ENCODE measurements at places on chromosomes 16 and 17.
A peak's percentile ranks its signal among the peaks of the same experiment; 100 is the strongest.

- DNase-seq, result no peak
Measured at GRCh38 chr16:83392743-83393142, 415.0 kb upstream of the HSBP1 start.

DNA sequence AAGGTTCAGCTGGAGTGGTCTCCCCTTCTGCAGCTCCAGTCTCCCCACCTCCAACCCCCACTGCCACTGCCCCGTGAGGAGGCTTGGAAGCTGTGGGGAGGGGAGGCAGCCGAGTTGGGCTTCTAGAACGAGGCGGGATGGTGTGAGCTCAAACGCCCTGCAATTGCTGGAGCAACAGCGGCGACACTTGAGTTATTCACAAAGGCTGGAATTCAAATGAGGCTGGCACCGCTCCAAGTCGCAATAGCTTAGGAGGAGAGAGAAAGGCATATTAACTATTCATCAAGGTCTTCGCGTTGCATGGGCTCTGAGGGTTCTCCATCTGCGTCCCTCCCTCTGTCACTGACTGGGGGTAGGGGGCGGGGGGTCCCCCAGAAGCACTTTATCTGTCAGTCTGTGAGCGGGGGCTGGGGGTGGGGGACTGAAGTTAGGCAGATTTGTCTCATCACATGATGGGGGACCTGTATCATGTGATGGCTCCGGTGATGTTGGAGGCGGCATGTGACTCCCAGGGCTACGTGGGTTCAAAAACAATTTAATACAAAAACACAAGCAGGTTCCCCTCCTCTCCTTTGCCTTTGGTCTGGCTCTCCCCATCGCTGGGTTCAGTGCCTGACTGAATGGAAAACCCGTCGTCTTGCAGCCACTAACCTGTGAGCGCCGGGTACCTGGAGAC is 70.5 kb downstream of the RBBP6 start:
- DNase-seq, result no peak

- no peak for DNase-seq
Measured at GRCh38 chr17:50365165-50365564, 7.8 kb downstream of the MRPL27 start.

DNA sequence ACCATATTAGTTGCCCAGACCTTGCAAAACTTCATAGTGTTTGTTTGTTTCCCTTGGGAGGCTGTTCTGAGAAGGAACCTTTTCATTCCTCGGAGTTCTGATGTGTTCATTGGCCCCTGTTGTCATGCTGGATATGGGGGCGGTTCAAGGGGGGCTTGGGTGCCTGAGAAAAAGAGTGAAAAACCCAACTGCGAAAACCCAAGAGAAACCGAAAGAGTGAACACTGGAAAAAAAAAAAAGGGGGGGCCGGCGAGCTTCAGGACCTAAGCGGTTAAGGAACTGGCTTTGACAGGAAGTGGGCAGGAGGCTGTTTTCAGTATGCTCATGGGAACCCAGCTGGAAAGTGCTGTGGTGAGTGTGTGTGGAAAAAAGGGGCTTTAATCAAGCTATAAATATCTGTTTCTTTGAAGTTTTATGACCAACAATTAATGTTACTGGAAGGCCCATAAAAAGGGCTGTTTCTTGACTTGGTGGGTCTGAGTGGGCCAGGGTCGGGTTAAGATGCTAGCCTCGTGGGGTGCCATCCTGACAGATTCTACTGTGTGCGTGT is 510.7 kb downstream of the MAF start:
- peak; percentile 41 for DNase-seq

DNA sequence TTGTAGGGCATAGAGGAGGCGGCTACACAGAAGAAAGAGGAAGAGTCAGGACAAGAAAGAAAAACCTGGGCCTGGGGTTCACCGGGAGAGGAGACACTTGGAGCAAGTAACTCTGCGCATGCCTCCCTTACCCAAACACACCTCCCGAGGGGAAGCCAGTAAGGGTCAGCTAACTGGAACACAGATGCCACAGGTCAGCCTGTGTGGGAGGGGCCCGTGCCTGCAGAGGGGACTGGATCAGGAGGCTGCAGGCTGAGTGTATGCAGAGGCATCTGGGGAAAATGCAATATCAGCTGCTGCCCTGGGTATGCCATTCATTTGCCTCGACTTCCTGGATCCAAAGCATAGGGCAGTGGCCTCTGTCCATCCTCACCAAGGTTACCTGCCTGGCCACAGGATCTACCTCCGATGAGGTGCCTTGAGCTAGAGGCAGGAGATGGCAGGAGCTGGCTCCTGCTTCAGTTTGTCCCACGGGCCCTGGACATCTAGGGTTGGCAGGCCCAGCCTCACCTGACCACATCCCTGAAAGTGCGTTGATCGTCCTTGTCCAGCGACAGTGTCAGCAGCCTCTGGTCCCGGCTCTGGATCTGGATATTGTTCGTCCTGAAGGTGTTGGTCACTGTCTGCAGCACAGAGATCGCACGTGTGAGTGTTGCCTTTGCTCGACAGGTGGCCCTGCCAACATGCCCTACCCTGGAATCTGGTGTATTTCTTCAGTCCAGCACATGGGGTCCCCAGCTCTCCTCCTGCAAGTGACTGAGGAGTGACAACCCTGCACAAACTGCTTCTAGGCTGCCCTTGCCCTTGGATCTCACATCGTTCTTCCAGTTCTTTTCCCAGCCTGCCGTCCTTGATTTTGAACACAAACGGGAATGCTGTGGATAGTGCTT is 4.6 kb upstream of the MFSD6L start:
- no peak for DNase-seq

- no peak for DNase-seq
Measured at GRCh38 chr17:20083156-20083859, 74.1 kb downstream of the SPECC1 start.

DNA sequence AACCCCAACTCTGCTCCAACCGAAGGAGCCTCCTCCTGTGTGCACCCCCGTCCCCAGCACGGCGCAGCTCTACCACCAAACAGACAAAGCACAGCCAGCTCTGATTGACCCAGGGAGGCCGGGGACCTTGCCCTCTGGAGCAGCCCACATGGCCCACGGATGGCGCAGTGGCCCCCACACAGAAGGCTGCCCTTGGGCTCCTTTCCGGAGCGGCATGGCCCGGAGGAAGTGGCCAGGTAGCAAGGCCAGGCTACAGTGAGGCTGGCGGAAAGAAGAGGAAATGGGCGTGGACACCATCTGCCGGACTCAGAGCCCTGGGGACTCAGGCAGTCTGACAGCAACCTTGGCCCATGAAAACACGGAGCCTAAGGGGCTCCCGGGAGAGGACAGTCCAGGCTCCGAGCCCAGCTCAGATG is 19.9 kb upstream of the ZC3H18 start:
- no peak for DNase-seq

DNA sequence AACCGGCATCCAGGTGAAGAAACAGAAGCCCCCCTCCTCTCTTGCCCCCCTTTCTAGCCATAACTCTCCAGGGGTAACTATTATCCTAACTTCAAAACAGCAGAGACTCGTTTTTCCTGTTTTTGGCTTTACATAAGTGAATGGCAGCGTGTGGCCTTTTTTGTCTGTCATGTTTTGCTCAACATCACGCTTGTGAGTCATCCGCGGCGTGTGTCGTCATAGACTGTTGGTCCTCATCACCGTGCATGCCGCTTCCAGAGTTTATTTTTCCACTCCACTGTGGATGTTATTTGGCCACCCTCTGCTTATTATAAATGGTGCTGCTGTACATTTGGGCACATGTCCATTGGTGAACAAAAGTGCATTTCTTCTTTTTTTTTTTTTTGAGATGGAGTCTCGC is 52.6 kb downstream of the ERN1 start:
- DNase-seq, result no peak

DNA sequence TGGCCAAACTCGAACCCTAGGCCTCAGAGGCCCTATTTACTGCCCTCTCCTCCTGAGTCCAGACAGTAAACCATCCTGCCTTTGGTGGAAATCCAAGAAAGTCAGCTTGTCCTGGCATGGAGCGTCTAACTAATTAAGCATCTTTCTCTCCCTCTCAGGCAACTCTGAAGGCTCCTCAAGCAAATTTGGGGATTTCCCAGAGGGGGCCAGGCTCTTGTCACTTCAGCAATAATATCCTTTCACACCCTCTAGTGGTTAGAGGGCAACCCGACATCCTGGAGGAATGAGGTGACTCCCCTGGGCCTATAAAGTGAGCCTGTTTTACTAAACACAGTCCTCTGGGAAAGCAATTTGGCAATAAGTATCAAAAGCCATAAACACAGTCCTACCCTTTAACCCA is 60.4 kb downstream of the NOG start:
- peak; percentile 40 for DNase-seq

DNA sequence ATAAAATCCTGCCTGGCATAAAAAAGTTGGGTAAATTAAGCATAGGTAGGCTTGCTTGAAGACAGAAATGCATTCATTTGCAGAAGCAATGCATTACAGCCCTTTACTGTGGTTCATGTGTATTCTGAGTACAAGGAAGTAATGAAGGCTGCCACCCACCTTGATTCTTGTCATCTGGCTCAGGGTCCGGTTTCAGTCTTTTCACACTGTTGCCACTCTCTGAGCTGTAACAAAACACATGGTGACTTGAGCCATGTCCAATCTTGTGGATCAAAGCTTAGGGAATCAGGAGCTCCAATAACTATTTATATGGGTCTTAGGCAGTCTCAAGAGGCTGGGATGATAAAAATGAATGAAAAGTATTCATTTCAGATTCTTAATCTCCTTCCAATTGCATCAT is 22.0 kb downstream of the PSME3IP1 start:
- DNase-seq, result no peak

- DNase-seq, result no peak
Measured at GRCh38 chr17:65482201-65482600, 79.2 kb downstream of the AXIN2 start.

GRCh38 chr17:80640366-80641084 is 95.9 kb downstream of the RPTOR start:
- no peak for DNase-seq

GRCh38 chr17:22441776-22442175 is 749.5 kb downstream of the KCNJ18 start:
- no peak for DNase-seq

DNA sequence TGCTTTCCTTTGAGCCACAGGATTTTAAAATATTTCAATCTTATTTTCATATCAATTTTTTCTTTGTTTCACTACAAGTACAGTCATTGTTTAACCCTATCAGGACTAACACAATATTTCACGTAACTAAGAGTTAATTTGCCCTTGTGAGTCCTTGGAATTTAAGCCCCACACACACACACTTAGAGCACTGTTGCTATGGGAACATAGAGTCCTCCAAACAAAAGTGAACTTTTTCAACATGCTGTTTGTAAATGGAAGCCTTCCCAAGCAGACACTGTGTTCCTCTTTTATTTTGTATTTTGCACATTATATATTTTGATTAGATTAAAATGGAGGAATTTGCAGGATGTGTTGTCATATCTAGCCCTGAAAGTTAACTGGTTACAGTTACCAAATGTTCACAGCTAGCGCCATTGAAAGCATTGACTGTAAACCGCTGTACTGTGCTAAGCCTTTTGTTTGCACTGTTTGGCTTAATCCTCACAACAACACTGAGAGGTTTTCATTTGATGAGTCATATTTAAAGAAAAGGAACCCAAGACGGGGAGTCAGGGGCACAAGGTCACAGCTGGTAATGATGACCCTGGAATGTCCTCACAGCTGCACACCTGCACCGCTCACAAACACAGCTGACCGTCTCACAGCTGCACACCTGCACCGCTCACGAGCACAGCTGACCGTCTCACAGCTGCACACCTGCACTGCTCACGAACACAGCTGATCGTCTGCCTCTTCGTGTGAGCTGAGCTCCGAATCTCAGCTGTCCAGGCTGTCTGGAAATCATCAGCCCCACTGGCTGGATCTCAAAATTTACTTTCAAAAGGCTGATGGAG is 6.3 kb downstream of the HSBP1 start:
- no peak for DNase-seq

- peak; percentile 47 for DNase-seq
Measured at GRCh38 chr17:44086364-44087311, 16.1 kb downstream of the G6PC3 start.

DNA sequence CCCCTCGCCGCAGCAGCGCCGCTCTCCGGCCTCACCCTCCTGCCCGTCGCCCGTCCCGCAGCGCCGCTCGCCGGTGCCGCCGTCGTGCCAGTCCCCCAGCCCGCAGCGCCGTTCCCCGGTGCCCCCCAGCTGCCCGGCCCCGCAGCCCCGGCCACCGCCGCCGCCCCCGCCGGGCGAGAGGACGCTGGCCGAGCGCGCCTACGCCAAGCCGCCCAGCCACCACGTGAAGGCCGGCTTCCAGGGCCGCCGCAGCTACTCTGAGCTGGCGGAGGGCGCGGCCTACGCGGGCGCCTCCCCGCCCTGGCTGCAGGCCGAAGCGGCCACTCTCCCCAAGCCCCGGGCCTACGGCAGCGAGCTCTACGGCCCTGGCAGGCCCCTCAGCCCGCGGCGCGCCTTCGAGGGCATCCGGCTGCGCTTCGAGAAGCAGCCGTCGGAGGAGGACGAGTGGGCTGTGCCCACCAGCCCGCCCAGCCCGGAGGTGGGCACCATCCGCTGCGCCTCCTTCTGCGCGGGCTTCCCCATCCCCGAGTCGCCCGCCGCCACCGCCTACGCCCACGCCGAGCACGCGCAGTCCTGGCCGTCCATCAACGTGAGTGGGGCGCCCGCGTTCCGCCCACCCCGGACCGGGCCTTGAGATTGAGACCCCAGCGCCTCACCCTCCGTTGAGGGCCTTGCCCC is 15.0 kb downstream of the TBKBP1 start:
- no peak for DNase-seq
